ENCODE measurements at places on chromosomes 6 and 20.

- DNase-seq = no peak
Measured at GRCh38 chr6:147530132-147531060, 21.9 kb downstream of the SAMD5 start.

GRCh38 chr6:151179321-151179720 lies 60.4 kb upstream of the AKAP12 start:
- DNase-seq = no peak

DNA sequence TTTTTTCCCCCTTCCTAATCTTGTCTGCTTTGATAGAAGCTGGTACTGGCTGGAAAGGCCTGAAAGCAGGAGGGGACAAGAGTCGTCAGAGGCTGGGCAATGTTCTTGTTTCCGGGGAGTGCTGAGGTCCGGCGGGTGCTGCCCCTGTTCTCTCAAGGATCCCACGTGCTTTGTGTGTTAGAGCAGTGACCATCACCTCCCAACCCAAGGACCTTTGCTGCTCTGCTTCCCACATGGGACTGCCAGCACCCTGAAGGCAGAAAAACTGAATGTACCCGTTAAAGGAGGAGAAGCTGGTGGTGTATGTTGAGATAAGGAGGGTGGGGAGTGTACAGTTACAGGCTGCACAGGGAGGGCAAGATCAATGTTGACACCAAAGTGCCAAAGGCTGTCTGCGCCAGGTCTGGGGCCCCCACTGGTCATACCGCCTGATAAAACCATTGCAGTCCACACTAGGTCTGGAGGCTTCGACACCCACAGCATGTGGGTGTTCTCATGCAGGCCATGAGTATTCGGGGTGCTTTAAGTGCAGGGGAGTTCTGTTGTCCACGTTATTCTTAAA lies 15.0 kb downstream of the C20orf173 start:
- no peak for DNase-seq

- no peak for DNase-seq
Measured at GRCh38 chr6:156824142-156824541, 47.0 kb downstream of the ARID1B start.

GRCh38 chr20:23754731-23755130 lies 4.0 kb upstream of the CST1 start:
- no peak for DNase-seq

GRCh38 chr6:135506270-135506997 lies 8.9 kb upstream of the AHI1 start:
- DNase-seq = peak; percentile 3

- no peak for DNase-seq
Measured at GRCh38 chr6:57183336-57183735, 11.2 kb downstream of the BAG2 start.

- no peak for DNase-seq
Measured at GRCh38 chr6:37206622-37207021, 36.7 kb downstream of the PIM1 start.

DNA sequence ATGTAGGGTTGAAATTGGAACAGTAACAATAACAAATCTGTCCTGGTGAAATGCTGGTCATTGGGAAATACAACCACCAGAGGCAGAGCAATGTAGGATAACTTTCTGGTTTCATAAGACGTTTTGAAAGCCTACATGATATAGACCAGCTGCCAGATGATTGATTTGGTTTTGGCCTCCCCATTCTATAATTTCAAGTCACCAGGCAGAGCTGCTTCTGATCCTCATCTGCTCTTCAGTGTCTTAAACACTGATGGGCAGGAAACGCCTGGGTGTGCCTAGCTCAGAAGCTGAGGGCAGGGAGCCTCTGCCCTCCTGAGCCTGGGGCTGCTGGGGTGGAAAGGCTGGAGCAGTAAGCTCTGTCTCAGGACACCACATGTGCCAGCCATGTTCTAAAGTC lies 24.5 kb downstream of the DHX35 start:
- DNase-seq = no peak

- peak; percentile 3 for DNase-seq
Measured at GRCh38 chr20:57594092-57594951, 25.9 kb downstream of the ZBP1 start.
